ENCODE measurements at places on chromosomes 12 and 14.

DNA sequence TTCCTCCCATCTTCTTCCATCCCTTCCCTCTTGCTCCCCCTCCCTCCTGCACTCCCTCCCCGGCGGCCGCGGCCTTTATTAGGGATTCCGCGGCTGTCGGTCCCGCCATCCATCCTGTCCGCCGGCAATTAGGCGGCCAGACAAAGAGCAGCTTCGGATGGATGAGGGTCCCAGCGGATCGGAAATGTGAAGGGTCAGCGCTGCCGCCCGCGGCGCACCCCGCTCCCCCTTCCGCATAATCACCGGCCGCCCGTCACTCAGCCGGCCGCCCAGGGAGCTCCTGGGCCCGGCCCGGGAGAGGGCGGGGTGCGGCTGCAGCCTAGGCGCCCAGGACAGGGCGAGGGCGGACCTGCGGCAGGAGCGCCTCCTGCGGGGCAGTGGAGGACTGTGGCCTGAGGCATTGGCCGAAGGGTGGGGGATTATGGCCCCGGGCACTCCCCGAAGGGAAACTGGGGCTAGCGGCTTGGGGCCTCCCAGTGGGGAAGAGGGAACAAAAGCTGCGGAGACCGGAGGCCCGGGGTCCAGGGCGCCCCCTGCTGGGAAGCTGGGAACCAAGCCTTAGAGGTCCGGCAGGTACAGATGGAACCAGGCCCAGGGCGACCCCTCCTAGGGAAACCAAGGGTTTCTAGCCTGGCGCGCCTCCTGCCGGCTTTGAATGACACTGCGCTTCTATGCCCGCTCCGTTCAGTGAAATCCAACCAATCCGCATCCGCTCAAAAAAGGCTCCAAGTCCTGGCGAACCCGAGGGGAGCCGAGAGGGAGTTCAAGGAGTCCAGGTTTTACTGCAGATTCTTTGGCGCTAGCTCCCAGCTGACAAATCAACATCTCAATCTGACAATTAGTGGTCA, 4.4 kb upstream of the DNAJC22 start:
- no peak for DNase-seq

GRCh38 chr12:127282786-127283565, 984.0 kb upstream of the TMEM132C start:
- no peak for DNase-seq

DNA sequence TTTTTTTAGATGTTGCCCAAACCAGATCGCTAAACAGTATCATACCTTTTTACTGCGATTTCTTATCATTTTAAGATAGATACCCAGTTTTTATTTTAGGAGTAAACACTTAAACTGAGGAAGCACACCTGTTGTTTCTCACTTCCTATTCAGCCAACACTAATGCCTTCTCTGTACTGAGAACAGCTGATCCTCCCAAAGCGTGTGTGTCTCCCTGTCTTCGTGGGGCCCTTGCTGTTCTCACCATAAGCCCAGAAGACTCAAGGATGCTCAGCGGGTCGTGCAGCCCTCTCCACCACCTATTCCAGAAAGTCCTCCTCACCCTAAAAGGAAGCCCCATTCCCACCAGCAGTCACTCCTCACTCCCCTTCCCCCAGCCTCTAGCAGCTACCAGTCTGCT, 14.8 kb downstream of the PPP2R5C start:
- no peak for DNase-seq

GRCh38 chr12:38838056-38838850, 67.1 kb downstream of the CPNE8 start:
- no peak for DNase-seq

DNA sequence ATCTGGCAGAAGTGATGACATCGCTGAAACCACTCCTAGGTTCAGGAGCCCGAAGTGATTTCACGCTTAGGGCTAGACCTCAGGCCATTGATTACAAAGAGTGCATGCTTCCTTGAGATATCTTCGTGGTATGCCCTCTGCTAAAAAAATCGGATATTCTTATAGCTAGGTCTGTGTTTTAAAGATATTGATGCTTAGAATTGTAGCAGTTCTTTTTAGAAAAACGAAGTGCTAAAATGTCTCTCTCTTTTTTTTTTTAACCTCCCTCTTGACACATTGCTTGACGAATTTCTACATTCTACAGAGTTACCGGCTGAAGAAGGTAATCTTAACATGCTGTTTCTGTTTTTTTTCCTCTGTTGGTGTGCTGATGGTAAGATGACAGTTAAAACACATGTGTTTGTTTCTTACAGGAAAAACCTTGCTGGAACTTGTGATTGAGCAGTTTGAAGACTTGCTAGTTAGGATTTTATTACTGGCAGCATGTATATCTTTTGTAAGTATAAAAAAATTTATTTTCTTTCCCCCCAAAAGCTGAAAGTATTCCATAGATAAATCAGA, 1.3 kb downstream of the ATP2A2 start:
- DNase-seq, result no peak

DNA sequence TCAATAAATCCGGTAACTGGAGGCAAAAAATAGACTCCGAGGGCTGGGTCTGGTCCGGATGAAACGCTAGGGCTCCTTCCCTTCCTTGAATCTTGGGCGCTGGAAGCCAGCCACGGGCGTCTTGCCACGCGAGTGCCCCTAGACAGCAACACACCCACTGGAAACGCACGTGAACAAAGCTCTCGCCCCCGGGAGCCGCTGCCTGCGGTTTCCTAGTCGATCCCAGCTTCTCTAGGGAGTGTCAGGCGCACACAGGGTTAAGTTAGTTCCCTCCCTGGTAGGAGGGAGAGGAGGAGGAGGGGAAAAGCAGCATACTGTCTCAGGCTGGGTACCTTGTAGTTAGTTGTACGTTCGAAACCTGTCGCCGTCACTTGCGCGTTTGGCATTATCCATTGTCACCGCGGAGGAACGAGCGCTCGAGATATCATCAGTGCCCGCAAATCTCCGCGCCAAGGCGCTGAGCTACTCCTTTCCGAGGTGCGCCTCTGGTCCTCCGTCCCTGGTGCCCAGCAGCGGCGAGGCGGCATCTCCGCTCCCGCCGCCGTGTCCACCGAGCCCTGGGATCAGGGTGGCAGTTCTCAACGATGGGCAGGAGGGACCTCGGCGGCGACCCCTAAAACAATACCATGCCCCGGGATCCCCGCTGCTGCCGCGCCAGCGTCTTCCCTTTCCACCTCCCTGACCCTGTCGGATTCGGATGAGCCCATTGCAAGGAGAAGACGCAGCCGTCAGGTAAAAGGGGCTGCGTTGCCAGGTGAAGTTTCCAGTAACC, at the start of gene FLRT2:
Gene FLRT2, plus strand, starts transcription at position 342 of the 772 bp plus-strand sequence. CDS start 91,371 bp downstream, outside the sequence.
- no peak for DNase-seq

- no peak for DNase-seq
Measured at GRCh38 chr12:75623631-75624154, 112.3 kb upstream of the KRR1 start.

DNA sequence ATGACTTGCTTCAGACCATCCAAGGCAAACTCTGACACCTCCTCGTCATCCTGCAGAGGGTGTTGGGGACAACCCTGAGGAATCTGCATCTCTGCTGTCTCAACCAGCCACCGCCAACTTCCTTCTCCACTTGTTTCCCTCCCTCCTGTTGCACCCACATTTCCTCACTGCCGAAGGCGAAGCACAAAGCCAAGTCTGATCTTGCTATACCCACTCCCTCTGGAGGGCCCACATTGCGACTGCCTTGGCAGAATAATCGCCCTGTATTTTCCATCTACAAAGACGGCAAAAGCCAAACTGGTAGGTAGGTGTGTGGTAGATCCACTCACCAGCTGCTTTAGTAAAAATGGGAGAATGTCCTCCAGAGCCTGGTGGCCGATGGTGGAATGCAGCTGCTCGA, 21.8 kb upstream of the RAB35 start:
- no peak for DNase-seq

GRCh38 chr14:77804592-77804991, 4.7 kb downstream of the ADCK1 start:
- no peak for DNase-seq

DNA sequence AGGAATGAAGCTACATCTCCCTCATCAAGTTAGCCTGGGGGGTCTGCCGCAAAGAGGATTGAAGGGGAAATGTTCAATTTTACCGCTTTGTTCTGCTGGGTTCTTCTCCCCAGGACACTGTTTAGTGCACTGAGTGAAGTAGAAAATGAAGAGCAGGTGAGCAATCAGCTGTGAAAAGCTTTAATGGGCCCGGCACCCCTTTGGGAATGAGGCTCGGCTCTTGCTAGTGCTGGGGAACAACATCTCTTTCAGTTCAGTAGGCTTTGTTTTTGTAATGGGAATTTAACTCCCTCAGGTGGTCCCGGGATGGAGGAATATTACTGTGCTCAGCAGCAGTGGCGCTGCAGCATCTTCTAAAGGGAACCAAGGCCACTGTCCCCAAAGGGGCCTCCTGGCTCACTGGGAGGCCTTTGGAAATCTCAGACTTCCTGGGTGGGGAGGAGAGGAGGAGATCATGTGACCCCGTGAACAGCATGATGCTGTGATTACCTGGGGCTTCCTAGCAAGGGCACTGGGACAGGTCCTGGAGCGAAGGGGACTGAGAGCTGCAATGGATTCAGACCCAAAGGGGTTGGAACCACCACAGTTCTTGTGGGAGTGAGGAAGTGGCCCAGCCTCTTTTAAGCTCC, 85.2 kb upstream of the MAX start:
- no peak for DNase-seq

DNA sequence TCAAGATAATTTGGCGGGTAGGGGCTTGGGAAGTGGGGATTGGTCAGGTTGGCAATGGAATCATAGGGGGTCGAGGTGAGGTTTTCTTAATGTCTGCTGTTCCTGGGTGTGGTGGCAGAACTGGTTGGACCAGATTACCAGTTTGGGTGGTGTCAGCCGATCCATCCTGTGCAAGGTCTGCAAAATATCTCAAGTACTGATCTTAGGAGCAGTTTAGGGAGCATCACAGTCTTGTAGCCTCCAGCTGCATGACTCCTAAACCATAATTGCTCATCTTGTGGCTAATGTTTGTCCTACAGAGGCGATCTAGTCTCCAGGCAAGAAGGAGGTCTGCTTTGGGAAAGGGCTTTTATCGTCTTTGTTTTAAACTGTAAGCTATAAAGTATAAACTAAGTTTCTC, 868.4 kb downstream of the DIO2 start:
- DNase-seq, result no peak

GRCh38 chr12:49622501-49623141, 740 bp upstream of the PRPF40B start:
- no peak for DNase-seq

DNA sequence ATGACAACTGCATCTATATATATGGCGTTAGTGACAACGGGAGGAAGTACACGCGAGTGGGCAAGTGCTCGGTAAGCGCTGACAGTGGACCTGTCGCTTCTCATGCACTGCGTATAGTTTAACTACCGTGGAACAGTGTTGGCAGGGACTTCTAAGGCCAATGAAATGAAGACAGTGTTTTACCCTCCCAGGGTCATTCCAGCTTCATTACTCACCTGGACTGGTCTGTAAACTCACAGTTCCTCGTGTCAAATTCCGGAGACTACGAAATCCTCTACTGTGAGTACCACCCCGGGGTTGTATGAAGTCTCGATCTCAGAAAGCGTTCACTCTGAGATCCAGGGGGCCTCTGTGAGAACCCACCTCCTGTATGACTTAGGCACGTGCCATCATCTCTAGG, 129.2 kb upstream of the EVL start:
- DNase-seq, result peak; percentile 9

DNA sequence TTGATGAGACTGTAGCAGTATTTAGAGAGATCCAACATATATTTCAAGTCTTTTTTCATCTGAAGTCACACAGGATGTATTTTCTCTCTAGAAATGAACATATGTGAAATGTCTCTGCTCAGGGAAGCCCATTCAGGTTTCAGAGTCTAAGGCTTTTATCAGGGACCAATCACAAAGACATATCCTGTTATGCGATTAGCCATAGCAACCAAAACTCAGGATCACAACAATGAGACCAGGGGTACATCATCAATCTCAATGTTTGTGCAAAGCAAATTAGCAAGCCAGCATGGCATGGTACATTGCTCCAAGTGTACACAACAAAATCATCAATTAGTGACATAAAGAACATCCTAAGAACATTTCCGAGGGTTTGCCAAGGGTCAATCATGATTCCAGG, 99.2 kb upstream of the AMN1 start:
- DNase-seq, result no peak

DNA sequence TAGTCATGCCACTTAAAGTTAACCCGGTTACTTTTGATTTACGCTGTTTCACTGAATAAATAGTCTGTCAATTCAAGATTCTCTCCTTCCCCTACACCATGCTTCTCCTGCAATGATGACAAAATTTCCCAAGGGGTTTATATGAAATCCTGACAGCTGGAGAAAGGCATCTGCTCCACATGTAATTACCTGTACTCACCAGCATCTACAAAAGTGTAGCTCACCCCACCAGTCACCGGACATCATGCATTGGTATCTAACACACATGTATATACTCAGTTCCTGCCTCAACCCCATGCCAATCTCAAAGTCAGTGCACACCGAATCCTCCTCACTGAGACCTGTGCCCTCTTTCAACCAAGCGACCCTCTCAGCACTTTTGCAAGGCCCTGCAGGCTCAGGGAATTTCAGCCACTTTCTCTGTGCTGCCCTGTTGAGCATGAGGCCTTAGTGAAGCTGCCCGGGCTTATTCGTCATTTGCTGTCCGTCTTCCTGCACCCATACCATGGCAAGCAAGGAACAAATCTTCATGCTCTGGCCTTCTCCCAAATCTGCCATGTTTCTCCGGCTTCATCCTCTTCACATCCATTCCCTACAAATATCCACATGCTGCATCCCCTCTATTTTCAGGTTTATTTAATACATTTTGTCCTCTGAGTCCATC, 131.6 kb downstream of the SEC23A start:
- DNase-seq, result no peak

DNA sequence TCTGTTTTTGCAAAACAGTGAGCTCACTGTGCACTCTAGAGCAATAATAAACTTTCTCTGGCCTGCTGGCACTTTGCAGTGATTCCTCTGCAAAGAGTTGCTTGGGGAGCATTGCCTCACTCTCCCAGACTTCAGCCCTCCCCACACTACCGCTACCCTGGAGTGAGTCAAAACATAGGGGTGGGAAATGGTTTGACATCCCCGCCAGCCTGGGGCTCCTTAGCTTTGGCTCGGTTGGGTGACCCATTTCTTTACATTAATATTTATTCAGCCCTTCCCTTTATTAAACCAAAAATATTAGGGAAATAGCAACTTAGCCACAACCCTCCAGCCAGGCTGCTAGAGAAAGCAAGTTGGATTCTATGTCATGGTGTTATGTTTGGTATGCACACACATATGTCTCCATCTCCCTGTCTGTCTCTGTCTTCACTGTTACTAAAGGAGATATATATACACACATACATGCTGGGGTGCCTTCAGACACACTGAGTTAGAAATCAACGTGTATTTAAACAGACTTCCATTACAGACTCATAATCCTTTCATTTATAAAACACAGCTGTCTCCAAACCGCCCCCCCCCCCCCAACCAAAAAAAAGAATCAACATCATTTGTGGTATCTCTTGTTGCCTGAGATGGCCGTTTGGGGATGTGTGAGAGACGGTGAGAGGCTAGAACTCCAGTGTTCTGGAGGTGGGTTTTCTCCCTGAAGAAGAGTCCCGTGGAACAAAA, 3.4 kb upstream of the IRF2BPL start:
- DNase-seq, result no peak

- no peak for DNase-seq
Measured at GRCh38 chr14:99026471-99026870, 245.5 kb downstream of the BCL11B start.

Data from non-pigmented ciliary epithelial cell (primary cell).